ENCODE measurements at places on chromosomes 16 and 17.

- DNase-seq: peak; percentile 44
Measured at GRCh38 chr17:62998665-62999393, 32.8 kb downstream of the TANC2 start.

- peak; percentile 27 for DNase-seq
Measured at GRCh38 chr17:64781014-64781756, 119.1 kb upstream of the SMURF2 start.

DNA sequence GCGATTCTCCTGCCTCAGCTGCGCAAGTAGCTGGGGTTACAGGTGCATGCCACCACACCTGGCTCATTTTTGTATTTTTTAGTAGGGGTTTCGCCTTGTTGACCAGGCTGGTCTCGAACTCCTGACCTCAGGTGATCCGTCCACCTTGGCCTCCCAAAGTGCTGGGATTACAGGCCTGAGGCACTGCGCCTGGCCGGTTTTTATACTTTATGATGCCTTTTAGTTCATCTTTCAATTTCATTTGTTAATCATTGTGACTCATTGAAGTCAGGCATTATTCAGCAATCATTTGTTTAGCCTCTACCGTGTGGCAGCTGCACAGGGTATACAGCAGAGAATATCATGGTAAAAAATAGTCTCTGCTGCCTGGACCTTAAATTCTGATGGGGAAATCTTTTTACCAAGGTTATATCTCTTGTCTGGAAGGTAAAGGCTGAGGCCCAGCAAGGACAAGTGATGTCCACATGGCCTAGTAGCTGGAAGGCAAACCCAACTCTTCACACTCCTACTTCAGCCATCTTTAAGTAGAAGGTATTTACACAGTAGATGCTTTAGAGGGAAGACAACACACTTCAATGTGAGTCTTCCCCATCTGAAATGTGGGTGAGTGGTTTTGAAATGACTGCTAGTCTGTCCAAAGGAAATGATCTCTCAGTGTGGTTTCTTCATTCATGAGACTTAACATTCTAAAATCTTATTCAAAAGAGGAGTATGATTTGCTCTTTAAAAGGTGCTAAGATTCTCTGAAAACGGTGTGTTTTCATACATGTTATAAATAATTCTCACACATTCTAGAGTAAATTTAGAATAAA is 2.4 kb downstream of the PRPSAP2 start:
- no peak for DNase-seq

DNA sequence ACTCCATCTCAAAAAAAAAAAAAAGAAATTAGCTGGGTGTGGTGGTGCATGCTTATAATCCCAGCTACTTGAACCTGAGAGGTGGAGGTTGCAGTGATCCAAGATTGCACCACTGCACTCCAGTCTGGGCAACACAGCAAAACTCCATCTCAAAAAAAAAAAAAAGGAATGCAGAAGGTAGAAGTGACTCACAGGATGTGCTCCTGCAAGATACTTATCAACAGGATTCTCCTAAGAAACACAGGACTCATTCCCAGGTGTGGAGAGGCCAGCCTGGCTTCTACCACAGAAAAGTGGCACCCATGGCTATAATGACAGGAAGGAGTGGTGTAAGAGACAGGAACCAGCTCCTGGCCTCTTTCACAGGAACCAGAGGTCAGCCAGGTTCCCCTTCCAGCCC is 13.8 kb downstream of the ELMO3 start:
- DNase-seq: no peak

DNA sequence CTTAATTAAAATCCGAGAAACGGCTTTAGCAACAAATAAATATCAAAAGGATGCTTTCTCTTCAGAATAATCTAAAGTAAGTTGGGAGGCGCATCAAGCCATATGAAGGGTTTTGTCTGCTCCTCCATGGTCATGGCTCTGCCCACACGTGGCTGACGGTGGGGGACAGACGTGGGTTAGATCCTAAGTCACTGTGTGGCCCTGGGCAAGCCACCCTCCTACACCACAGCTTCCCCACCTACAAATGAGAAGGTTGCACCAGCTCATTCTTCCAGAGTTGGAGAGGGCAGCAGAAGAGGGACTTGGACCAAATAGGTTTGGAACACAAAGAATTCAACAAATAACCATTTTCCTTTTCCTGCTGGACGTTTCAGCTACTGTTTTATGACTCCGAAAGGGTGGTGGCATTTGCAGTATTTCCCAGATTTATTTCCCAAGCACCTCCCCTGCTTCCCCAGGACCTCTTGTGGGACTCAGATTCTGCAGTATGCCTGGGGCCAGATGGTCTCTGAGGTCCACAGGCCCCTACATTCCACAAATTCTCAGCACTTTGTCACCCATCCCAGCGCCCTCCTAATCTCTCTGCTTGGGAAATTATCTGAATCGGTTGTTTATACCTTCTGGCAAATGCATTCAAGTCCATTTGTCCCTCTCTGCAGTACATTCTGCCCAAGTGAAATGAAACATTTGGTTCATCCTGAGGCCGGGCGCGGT is 17.8 kb downstream of the LRRC75A start:
- DNase-seq: no peak

- DNase-seq: no peak
Measured at GRCh38 chr16:16009401-16009800, 60.0 kb downstream of the ABCC1 start.

DNA sequence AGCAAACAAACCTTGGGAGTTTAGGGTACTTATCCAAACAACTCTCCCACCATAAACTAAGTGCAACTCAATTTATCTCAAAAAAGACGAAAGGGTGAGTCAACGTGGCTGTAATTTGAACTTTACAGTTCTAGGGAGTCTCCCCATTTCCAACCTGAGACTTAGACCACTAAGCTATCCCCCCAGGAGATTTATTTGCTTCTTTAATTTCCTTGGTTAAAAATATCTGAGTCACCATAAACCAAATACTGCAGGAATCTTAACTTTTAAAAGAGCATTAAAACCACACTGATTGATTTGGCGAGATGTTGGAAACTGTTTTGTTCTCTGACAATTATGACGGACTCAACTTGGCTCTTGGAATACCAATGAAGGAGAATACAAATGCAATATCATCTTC is 299.3 kb upstream of the SOX9 start:
- DNase-seq: no peak

DNA sequence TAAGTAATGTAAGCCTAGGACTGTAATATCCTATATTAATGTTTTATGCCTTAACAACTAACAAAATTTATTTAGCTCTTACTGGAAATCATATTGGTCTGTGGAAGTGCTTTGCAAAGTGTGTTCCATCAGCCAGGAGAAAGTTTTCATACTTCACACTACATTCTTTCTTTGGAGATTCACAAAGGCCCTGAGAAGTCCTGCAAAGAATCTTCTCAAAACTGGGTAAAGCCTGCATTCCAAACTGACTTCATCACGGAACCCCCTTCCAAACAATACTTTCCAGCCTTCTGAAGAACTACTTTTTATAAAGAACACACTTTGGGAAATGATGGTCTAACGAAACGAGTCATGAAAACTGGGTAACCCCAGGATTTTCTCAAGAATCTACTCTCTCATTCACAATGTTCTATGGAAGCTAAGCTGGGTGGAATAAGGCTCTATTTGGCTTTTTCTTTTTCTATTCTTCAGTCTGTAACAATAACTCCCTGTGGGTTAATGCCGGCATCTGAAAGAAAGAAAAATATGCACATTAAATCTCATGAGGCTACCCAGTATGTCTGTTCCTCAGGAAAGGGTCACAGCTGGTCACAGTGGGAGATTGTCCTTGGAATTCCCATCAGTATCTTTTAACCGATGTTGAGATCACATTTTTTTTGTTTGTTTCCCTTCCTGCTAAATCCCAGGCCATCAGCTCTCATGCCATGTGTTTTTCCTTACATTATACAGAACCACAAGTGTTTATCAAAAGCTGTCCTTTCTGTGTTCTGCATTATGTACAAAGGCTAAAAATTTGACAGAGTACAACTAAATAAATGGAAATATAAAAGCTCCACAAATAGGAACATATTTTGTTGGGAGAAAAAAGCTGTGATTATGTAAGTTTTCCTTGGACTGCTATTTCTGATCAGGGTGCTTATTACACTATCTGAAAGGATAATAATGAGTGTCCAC is 12.8 kb upstream of the AKAP1 start:
- no peak for DNase-seq

GRCh38 chr17:42759982-42760651 is 910 bp upstream of the RAMP2 start:
- DNase-seq: no peak

DNA sequence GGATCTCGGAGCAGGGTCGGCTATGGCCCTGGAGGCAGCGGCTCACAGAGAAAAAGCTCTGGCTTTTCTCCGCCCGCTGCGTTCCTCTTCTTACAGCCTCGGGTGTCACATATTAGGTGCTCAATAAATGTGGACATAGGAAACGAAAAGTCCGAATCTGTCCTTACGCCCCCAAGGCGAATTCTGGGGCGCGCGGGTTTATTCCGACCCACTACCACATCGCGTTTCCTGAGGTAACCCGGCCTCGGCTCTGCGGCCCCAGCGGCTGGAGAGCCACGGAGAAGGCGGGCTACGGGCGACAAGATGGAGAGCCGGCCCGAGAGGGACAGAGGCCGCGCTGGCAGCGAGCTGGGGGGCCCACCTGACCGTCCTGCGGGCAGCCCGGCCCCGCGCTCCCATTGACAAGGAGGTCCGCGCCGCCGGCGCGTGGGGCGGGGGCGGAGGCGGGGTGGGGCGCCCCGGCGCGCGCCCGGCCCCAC is 573 bp upstream of the GNAO1 start:
- DNase-seq: no peak

DNA sequence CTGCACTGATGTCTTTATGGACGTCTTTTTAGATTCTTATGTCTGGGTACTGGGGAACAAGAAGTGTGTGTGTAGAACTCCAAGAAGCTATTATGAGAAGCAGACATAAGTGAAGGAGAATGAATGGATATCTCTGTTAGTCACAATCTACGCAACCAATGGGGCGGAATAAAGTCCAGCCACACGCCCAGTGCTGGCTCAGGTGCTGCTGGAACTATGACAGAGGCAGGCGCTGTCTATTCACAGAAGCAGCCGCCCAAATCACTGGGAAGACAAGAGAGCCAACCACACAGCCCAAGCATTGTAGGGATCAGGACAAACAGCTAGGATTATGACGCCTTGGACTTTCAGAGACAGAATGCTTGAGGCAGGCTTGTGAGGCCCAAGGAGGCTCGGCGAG is 43.9 kb upstream of the ICAM2 start:
- DNase-seq: no peak

All from NCI-H1436 (cell line).